ENCODE measurements at places on chromosomes 2 and 18.
A peak's percentile ranks its signal among the peaks of the same experiment; 100 is the strongest.

DNA sequence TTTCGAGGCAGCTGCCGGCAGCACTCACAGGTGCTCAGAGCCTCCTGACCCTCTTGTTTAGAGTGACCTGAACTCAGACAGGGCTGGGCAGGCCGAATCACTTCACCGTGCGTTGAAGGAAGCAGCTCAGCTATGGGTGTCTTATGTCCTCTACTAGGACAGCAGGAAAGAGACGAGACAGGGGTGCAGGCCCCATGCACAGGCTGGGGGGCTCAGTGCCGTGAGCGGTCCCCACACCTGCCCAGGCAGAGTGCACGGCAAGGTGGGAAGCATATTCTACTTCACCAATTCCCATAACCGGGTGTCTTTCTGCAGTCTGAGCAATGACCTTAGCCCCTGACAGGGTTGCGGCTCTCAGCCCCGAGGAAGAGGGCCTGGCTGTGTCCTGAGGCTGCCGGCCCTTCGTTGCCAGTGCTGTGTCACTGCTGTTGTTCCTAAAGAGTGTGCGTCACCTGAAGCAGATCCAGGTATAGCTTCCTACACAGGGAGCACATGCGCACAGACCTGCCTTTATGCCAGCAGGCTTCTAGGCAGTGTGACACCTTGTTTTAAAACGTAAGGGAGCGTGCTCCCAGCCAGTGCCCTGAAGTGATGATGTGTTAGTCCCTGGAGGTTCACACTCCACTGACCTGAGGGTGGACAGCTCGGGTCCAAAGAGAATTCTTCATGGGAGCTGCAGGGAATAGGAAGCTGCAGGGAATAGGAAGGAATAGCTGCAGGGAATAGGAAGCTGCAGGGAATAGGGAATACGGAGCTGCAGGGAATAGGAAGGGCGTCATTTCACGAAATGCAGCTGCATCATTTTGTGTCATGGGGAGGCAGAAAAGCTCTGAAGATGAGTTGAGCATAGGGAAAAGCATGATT, 207.9 kb upstream of the SALL3 start:
- DNase-seq: no peak

DNA sequence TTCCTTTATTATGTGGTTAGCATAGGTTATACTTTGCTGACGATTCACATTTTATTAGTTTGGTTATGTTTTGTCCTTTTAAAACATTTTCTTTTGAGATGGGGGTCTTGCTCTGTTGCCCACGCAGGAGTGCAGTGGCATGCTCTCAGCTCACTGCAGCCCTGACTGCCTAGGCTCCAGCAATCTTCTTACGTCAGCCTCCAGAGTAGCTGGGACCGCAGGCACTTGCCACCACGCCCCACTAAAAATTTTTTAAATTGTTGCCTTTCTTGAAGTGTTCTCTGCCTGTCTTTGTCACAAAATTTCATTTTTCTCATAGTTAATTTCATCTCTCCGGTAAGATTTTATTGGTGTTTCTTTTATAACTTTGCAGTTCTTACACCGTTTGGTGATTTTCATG, 18.9 kb downstream of the HRH4 start:
- DNase-seq: no peak

GRCh38 chr2:224025874-224026273, 13.2 kb downstream of the SERPINE2 start:
- peak; percentile 77 for DNase-seq

- no peak for DNase-seq
These were observed 42.6 kb downstream of the CYRIA start for GRCh38 chr2:16623031-16623430.

GRCh38 chr2:55869637-55870325, 53.8 kb downstream of the EFEMP1 start:
- DNase-seq: no peak

- no peak for DNase-seq
These were observed 54.6 kb downstream of the LAMA3 start for GRCh38 chr18:23743733-23744333.

All from CD4-positive, alpha-beta T cell treated with Interferon gamma for 1 hour (primary cell).